ENCODE measurements at places on chromosomes 16 and 17. TPM values are rescaled to one million over a fixed set of nuclear protein-coding genes. Genes with fewer than 3 reads are reported as not detected.

Gene LHX1
- polyA plus RNA-seq, result 3.1 TPM

Gene METTL26
- polyA plus RNA-seq, result 153 TPM

Gene KRTAP4-4
- polyA plus RNA-seq, result not detected

Gene BTBD17
- 0.09 TPM for polyA plus RNA-seq

Gene SLC12A3
- not detected for polyA plus RNA-seq

Gene TLCD2
- 1.4 TPM for polyA plus RNA-seq

Gene SULT1A2
- polyA plus RNA-seq, result 5.4 TPM

Gene CCL22
- 0.45 TPM for polyA plus RNA-seq

Gene FOXL1
- 0.61 TPM for polyA plus RNA-seq

Gene CARD14
- polyA plus RNA-seq, result 2.7 TPM

Gene GNG13
- polyA plus RNA-seq, result not detected

Gene IL32
- polyA plus RNA-seq, result not detected

Gene SMTNL2
- polyA plus RNA-seq, result 269 TPM

Gene KLHL10
- not detected for polyA plus RNA-seq

Gene GUCY2D
- polyA plus RNA-seq, result 3.7 TPM

Gene TIMP2
- polyA plus RNA-seq, result 5.9 TPM

Gene CTRL
- 14.8 TPM for polyA plus RNA-seq

Gene AATK
- 8.0 TPM for polyA plus RNA-seq

Gene ABCA8
- polyA plus RNA-seq, result 5.9 TPM

Gene MYH13
- not detected for polyA plus RNA-seq

Gene TEX19
- not detected for polyA plus RNA-seq

Gene HASPIN
- 0.87 TPM for polyA plus RNA-seq

Gene TNFRSF17
- 0.55 TPM for polyA plus RNA-seq

Gene ASIC2
- not detected for polyA plus RNA-seq

Gene CCL17
- not detected for polyA plus RNA-seq

Gene RHBDL1
- 4.7 TPM for polyA plus RNA-seq

Gene FGF11
- 63.6 TPM for polyA plus RNA-seq

Gene CDRT4
- 6.0 TPM for polyA plus RNA-seq

Gene RNF157
- 15.2 TPM for polyA plus RNA-seq

Gene ELMO3
- polyA plus RNA-seq, result 0.15 TPM

Gene ITGB3
- 4.6 TPM for polyA plus RNA-seq

Gene APOBR
- not detected for polyA plus RNA-seq

Gene PSMD12
- polyA plus RNA-seq, result 58.9 TPM

Gene CCL7
- not detected for polyA plus RNA-seq

Gene MYOCD
- polyA plus RNA-seq, result 70.8 TPM

Gene CDYL2
- polyA plus RNA-seq, result 0.54 TPM

Gene WNK4
- 0.67 TPM for polyA plus RNA-seq

Gene NOG
- 32.7 TPM for polyA plus RNA-seq

Gene EFNB3
- polyA plus RNA-seq, result 72.0 TPM

Gene CCL16
- polyA plus RNA-seq, result not detected

Gene CCNF
- 9.2 TPM for polyA plus RNA-seq

Gene KRT20
- not detected for polyA plus RNA-seq

Gene SKAP1
- polyA plus RNA-seq, result not detected

Gene CDH13
- 6.1 TPM for polyA plus RNA-seq

Gene ARL16
- 109 TPM for polyA plus RNA-seq

Gene CSNK1D
- polyA plus RNA-seq, result 134 TPM

Gene CMTM2
- polyA plus RNA-seq, result not detected

All from cardiac muscle cell (in vitro differentiated cells and primary cell).